ENCODE measurements at places on chromosomes 11 and 22.

DNA sequence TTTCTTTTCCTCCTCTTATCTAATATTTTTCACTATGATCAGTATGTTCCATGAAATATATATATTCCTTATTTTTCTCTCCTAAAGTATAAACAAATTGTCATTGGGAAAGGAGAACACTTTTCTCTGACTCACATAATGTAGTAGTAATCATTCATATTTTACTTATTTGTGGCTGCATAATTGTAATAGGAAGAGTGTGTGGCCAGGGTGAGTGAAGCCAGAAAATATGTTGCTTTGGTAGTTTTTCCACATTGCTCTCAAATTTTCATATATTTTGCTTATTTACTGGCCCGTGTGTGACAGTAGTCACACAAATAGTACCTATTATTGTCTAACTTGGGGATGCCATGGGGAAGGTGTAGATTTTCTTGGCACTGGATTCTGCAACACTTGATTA lies 172.1 kb downstream of the DYNC2H1 start:
- DNase-seq: no peak

- DNase-seq: no peak
Measured at GRCh38 chr11:98940913-98941312, 79.8 kb upstream of the CNTN5 start.

DNA sequence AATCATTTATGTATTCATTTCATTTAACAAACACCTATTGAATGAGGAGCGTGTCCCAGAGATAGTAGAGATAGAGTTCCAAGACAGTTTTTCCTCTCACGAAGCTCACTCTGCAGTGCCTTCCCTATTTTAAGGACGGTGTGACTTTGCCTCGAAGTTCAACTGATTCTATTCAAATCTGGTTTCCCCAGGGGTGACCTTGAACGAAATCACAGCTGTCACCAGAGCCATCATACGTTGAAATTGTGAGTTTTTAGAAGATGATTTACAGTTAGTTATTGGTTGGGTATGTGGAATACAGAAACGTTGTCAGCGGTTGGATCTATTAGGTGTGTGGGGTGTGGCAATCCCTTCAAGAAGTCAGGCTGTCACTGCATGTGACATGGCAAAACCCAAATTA lies 33.9 kb upstream of the SESN3 start:
- no peak for DNase-seq

- DNase-seq: no peak
Measured at GRCh38 chr11:67016550-67016949, 6.4 kb upstream of the SYT12 start.

DNA sequence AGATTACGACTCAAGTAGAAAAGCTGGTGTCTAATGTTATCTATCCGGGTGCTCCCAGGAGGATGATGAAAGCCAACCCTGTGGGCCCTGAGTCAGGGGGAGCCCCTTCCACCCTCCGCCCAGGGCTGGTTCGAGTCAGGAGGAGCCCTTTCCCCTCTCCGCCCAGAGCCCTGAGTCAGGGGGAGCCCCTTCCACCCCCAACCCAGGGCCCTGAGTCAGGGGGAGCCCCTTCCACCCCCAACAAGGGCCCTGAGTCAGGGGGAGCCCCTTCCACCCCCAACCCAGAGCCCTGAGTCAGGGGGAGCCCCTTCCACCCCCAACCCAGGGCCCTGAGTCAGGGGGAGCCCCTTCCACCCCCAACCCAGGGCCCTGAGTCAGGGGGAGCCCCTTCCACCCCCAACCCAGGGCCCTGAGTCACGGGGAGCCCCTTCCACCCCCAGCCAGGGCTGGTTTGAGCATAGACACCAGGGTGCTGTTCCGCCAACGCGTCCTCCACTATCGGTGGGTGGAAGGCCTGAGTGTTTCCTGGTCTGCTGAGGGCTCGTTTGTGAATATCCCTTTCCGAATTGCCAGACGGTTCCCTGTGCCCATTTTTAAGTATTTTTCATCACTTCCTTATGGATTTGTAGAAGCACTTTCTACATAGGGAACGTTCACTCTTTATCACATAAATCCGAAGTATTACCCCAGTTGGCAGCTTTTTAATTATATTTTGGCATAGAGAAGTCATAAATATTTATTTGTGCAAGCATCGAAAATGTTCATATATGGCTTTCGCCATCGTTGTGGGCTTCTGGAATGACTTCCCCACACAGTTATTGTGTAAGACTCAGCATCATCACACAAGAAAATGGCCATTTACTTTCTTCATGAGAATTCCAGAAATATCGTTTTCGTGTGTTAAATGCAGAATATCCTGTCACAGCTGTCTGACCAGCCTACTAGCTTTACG lies 380.6 kb downstream of the BRD1 start:
- DNase-seq: no peak

GRCh38 chr22:44758344-44758973 lies 6.1 kb downstream of the ARHGAP8 start:
- DNase-seq: no peak

All from pancreas (tissue), 10 donors.